A549 treated with AZD2906 at 1 μM for 4 hours (cell line): ENCODE measurements at places on chromosomes 1 and 21. TPM values are rescaled to one million over a fixed set of nuclear protein-coding genes. Genes with fewer than 3 reads are reported as not detected.

The TNNI3K gene
- total RNA-seq: not detected in 5 replicates

The GPR37L1 gene
- 0.10 to 0.11 TPM (median 0.10 TPM) in 5 replicates for total RNA-seq

The RUNX3 gene
- 4.7 to 6.0 TPM (median 5.6 TPM) in 5 replicates for total RNA-seq

The HAO2 gene
- total RNA-seq: not detected in 5 replicates

The TCHHL1 gene
- total RNA-seq: not detected in 5 replicates

The C1orf53 gene
- total RNA-seq: 4.5 to 8.5 TPM (median 6.8 TPM) in 5 replicates

The S100A7 gene
- not detected in 5 replicates for total RNA-seq

The ADAMTS4 gene
- 0.01 to 0.02 TPM (median 0.01 TPM) in 4 of 5 replicates, not detected in the other for total RNA-seq

The DCDC2B gene
- not detected in 5 replicates for total RNA-seq

The NR1I3 gene
- 0.07 TPM in 1 of 5 replicates, not detected in the others for total RNA-seq

The GPR25 gene
- total RNA-seq: not detected in 5 replicates

The SH3GLB1 gene
- total RNA-seq: 33.3 to 37.6 TPM (median 36.7 TPM) in 5 replicates

The OR2G6 gene
- not detected in 5 replicates for total RNA-seq

The S100A7A gene
- not detected in 5 replicates for total RNA-seq

The B3GALT6 gene
- 11.0 to 19.8 TPM (median 18.8 TPM) in 5 replicates for total RNA-seq

The SPRR2G gene
- not detected in 5 replicates for total RNA-seq

The RNF207 gene
- 9.4 to 13.8 TPM (median 11.3 TPM) in 5 replicates for total RNA-seq

The KIAA1614 gene
- 0.69 to 1.6 TPM (median 1.2 TPM) in 5 replicates for total RNA-seq

The C1orf185 gene
- not detected in 5 replicates for total RNA-seq

The TINAGL1 gene
- 0.31 to 0.72 TPM (median 0.55 TPM) in 5 replicates for total RNA-seq

The ADAMTSL4 gene
- 2.8 to 7.5 TPM (median 6.1 TPM) in 5 replicates for total RNA-seq

The SARS1 gene
- 89.0 to 106 TPM (median 90.7 TPM) in 5 replicates for total RNA-seq

The SAMD13 gene
- total RNA-seq: 0.46 to 0.63 TPM (median 0.52 TPM) in 5 replicates

The BRINP3 gene
- not detected in 5 replicates for total RNA-seq
